ENCODE measurements at places on chromosomes 7 and 10.

DNA sequence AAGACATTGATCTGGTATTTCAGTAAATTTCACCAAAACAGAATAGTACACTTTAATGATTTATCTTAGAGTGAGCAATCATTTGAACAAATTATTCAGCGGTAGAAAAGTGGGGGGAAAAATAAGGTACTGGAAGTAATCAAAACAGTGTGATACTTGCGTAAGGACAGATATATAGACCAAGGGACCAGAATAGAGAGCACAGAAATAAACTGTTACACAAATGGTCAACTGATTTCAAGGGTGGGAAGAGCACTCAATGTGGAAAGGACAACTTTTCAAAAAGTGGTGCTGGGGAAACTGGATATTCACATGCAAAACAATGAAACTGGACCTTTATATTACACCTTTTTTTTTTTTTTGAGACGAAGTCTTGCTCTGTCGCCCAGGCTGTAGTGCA, 119.9 kb downstream of the NRBF2 start:
- DNase-seq = no peak

- DNase-seq = no peak
Measured at GRCh38 chr10:88292185-88292514, 291.0 kb downstream of the RNLS start.

GRCh38 chr10:86914734-86915133, 42.7 kb downstream of the MMRN2 start:
- no peak for DNase-seq

DNA sequence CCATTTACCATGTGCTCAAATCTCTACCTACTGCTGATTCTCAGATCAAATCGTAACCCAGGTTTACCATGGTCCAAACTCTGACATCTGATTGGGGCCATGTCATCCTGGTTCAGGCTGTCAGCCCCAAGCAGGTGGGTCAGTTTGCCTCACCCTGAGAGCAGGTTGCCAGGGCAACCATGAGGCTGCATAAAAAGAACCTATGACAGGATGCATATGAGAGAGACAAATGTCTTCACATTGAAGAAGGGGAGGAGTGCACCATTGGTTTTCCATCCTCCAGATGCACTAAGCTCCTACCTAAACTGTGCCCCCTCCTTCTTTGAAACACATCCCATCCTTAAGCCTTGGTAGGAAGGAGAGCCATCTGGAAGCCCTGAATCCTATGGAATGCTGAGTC, 10.2 kb downstream of the PRSS1 start:
- DNase-seq = no peak

DNA sequence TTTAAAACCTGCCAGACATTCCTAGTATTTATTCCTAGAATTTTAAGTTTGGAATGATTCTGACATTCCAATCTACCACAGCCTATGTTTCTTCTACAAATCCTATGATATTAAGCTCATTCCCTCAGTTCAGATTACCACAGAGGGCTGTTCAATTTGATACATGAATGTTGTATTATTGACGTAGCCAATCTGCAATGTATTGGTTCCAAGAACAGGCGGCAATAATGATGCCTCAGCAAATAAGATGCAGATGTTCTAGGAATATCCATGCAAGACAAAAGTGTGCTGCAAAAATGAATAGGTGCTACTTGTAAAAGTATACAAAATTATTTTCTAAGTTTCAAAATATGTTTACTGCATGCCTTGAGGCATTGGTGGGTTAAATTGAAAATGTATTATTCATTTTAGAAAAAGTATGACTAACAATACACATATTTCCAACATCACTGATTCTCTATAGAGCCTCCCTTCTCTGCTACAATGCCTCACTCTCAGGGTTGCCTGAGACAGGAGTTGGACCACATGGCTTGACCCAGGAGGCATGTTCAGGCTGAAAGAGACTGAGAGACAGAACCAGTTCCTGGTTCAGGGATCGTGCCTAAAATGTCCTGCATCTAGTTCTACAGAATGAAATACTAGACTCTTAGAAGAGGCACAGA, 94.1 kb upstream of the CREB5 start:
- DNase-seq = no peak

- no peak for DNase-seq
Measured at GRCh38 chr7:152076940-152077933, 51.8 kb downstream of the GALNT11 start.

DNA sequence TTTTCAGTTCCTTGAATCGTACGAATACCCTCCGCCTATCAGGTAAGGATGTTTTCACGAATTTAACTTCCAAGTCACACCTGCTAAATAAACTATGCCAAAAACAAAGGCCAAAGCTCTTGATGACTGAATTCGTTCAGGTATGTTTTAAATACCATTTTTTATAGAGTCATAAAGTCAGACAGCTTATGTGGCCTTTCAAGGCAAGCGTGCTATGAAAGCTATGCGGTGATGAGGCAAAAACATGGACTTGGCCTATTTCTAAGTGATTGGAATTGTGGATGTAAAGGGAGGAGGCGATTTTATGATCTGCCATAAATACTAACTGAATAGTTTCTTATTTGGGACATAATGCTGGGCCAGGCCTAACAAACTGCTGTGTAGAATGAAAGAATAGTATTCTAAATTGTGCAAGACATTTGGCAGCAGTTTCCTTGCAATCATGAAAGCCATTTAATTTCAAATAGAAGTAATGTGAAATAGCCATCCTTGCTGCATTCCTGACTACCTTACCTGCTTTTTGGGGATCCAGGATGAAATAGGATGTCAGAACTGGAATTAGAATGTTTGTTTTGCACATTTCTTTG, 14.0 kb downstream of the SLC39A12 start:
- no peak for DNase-seq

DNA sequence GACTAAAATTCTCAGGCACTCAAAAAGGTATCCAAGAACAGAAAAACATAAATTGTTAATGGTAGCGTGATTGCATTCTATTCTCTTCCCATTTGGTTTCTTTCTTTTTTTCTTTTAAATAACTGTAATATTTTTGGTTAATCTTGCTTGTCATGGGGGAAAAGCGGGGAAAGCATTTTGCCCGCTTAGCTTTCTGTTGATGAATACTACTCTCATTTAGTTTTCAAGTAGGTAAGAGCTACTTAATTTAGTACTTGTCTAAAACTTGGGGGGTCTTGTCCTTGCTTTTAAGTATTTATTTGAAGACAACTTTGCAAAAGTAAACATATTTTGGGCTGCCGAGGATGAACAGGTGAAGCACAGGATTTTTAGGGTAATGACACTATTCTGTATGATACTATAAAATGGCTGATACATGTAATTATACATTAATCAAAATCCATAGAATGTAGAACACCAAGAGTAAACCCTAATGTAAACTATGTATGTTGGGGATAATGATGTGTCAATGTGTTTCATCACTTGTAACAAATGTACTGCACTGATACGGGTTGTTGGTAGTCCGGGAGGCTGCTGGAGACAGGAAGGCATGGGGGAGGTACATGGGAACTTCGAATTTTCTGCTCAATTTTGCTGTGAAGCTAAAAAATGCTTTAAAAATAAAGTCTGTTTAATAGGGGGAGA, 1.7 kb downstream of the TES start:
- no peak for DNase-seq
